ENCODE measurements at places on chromosomes 4 and X.

DNA sequence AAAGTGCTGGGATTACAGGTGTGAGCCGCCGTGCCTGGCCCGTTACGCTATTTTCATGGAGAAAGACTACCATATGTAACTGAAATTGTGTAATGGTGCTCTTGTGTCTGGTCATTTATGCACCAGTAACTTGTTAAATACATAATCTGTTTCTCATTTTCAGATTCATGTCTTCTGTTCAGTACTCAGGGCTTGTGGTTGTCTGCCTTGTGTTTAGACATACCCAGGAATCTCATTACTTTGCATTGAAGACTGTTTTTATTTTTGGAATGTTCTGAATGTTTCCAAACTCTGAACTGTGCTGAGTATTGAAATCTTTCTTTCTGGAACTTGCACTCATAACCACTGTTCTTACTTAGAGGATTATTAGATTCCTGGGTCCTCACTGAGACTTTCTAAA, 52.8 kb downstream of the PDLIM5 start:
- DNase-seq: no peak

DNA sequence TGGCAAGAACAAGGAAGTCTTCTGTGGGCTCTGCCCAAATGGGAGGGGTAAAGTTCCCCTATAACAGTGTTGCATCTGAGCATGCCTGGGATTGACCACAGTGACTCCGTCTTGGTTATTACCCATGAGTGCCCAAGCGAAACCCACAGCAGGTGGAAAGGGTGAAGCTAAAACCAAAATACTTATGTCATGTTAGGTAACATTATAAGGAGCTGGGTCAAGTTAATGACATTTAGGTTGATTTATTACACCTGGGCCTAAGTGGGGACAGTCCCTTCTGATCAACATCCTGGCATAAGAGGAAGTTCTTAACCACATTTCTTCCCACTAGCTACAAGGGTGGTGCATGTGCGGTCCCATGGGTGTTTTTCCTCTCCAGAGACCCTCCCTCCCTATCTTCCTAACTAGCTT, 1.3 kb upstream of the ZNF732 start:
- DNase-seq: no peak

DNA sequence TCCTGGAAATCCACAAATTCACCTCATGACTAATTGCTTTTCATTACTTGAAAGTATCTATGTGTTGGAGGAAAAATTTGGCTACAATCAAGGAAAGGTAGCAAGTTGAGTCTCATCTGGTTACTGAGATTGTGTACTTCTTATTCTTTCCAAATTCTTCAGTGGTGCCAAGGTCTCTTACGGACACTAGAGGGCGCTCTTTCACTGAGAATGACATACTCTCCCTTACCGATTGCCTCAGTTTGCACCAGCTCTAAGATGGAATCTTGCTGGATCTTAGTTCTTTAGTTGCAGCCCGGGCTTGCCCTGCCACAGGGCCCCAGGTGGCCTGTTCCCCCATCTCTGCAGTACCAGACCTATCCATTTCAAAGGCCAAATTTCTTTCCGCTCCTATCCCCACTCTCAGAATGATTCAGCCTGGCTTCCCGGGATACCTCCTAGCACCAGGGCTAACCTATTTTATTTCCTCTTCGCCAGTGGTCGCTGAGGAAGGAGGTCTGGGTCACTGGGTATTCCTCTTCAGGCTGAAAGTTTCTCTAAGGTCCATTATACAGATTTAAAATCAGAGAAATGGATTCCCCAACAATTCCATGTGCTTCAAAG, 24.6 kb upstream of the GPR50 start:
- peak; percentile 41 for DNase-seq

- no peak for DNase-seq
Measured at GRCh38 chr4:145019346-145019745, 78.7 kb downstream of the ANAPC10 start.

GRCh38 chr4:99585516-99585915, 10.9 kb downstream of the MTTP start:
- DNase-seq: no peak
